ENCODE measurements at places on chromosomes 5 and 9.
A peak's percentile ranks its signal among the peaks of the same experiment; 100 is the strongest.

- no peak for DNase-seq
Measured at GRCh38 chr5:56323505-56323904, 90.4 kb upstream of the ANKRD55 start.

GRCh38 chr5:79111387-79111959 lies at the start of gene BHMT:
TSS of gene BHMT (plus strand) at chr5:79111809. CDS start at chr5:79111886, 77 bp downstream.
- no peak for DNase-seq

GRCh38 chr5:60223342-60223741 lies 329.8 kb upstream of the PDE4D start:
- DNase-seq: no peak

- DNase-seq: no peak
Measured at GRCh38 chr9:93288891-93289883, 105.2 kb downstream of the WNK2 start.

DNA sequence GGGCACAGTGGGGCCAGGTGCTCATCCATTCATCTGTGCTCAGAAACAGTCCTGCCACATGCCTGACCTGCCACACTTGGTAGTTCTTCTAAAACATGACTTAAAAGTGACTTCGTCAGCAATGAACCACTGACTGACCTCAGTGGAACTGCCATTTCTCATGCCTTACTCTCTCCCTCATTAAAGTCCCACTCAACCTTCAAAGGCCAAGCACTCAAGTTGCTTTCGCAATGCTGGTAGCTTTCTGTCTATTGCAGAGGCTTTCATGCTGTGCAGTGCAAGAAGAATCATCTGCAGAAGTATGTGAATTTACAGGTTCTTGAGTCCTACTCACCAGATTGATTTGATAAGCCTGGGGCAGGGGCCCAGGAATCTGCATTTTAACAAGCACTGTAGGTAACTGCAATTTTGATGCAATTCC lies 23.9 kb downstream of the B4GALT1 start:
- DNase-seq: no peak

- peak; percentile 80 for DNase-seq
Measured at GRCh38 chr5:40386289-40386688, 293.4 kb upstream of the PTGER4 start.

GRCh38 chr5:14672484-14673394 lies 8.2 kb downstream of the OTULIN start:
- no peak for DNase-seq

- peak; percentile 31 for DNase-seq
Measured at GRCh38 chr9:36632892-36633291, 60.2 kb downstream of the MELK start.

GRCh38 chr5:111242606-111243005 lies 18.4 kb downstream of the CAMK4 start:
- DNase-seq: no peak

GRCh38 chr9:121943463-121943862 lies 149.6 kb downstream of the TTLL11 start:
- no peak for DNase-seq

DNA sequence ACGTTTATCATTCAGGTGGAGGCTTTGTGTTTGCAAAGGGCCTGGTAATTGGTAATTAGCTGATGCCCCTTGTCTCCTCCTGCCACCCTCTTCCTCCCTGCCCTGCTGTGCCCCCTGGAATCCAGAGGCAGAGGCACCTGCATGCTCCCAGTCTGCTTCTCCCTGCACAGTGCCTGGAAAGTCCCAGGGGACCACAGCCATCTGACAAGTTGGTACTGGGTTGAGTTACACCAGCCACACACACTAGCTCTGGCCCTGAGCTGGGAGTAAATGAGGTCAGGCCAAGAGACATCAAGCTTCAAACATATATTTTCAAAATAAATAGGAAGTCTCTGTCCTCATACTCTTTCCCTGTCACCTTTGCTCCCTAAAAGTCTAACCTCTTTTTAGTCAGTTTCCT lies 56.3 kb downstream of the INSYN2B start:
- DNase-seq: no peak

- no peak for DNase-seq
Measured at GRCh38 chr9:106326493-106326892, 536.5 kb upstream of the ZNF462 start.

DNA sequence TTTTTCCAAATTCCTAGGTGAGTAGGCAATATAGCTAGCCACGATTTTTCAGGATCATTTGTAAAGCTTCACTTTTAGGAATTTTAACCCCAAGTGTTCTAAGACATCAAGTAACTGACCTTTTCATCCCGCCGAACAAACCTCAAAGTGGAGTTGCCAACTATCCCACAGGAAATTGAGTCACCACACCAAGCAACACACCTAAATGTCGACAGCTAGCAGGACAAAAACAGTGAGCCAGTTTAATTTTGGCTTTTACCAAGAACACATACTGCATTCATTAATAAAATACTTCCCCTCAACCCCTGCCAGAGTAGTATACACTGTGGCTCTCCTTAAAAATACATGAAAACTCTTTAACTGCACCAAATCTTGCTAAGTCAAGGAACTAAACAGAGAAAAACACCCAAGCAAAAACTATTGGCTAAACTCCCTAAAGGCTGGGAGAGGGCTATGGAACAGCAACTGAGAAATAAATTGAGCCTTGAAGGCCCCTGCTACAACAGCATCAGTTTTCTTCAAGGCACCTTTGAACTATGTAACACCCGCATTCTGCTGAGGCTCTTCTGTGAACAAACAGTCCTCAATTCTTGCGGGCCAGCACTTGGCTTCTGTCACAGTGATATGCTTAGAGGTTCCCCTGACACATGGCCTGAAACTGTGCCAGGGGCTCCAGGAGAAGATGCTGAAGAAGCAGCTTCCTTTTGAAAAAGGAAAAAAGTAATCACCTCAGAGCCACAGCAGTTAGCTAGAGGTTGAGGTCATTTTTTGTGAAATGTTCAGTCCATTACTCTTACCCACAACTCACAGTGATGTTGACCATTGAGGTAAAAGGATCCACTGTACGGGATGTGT lies 459.6 kb downstream of the RAB3C start:
- no peak for DNase-seq

DNA sequence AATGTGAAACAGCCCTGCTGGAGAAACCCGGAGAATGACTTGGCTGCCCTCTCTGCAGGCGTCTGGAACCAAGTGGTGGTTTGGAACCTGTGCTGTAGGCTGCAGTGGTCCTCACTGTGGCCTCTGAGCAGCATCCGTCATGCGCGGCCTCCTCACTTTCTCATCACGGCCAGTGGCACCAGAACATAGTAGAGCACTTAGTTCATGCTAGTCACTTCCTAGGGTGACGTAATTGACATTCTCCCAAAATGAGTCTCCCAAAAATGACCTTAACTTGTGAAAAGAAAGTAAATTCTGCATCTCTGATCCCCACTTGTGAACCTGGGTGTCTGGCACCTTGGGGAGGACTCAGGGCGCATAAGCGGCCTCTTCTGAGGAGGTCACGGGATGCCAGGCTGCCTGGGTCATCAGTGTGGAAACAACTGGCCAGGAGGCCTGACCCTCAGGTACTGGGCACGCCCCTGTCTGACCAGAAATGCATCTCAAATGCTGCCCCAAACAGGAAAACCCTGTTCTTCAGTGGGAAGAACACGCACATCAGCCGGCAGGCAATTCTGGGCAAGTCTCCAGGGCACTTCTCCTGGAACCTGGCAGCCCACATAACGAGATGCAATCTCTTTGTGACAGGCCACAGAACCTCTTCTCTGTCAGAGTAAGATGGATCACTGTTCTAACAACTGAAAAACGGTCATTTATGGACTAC lies 36.6 kb upstream of the SPTLC1 start:
- no peak for DNase-seq

GRCh38 chr5:113302120-113302519 lies 132.7 kb downstream of the TSSK1B start:
- DNase-seq: peak; percentile 50

GRCh38 chr9:73129941-73130685 lies 21.6 kb upstream of the ANXA1 start:
- DNase-seq: no peak

- peak; percentile 8 for DNase-seq
Measured at GRCh38 chr9:105413525-105413924, 34.3 kb upstream of the FSD1L start.

DNA sequence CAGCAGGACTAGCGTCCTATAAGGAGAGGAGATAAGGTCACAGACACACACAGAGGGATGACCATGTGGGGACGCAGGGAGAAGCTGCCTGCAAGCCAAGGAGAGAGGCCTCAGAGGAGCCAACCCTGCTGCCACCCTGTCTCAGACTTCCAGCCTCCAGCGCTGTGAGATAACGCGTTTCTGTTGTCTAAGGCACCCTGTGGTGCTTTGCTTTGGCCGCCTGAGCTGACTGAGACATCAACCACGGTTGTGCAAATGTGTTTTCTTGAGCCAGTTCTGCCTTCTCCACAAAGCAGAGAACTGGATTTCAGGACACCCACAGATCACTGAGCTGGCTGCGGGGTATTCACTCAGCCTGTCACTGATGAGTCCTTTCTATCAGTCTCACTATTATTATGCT lies 149.1 kb downstream of the NXNL2 start:
- no peak for DNase-seq

- DNase-seq: no peak
Measured at GRCh38 chr5:100232736-100233135, 302.4 kb upstream of the FAM174A start.

DNA sequence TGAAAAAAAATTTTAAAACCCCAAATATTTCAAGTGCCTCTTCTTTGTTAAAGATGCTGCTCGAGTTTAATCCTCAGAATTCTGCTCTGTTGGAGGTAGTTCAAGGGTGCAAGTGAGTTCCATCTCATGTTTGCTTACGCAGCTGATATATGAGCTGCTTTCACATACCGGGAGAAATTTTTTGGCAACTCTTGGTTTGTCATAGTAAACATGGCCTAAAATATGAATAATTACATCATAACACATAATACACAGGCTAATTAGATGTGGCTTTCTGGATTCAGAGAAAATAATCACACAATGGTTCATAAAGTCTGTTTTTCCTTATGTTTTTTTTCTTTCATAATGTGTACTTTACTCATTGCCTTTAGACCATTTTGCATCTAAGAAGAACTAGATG lies 1134.1 kb downstream of the PTPRD start:
- no peak for DNase-seq

Measured in Kasumi-1 (cell line).